Karpas-422 (cell line): ENCODE measurements at places on chromosomes 3 and 15.

DNA sequence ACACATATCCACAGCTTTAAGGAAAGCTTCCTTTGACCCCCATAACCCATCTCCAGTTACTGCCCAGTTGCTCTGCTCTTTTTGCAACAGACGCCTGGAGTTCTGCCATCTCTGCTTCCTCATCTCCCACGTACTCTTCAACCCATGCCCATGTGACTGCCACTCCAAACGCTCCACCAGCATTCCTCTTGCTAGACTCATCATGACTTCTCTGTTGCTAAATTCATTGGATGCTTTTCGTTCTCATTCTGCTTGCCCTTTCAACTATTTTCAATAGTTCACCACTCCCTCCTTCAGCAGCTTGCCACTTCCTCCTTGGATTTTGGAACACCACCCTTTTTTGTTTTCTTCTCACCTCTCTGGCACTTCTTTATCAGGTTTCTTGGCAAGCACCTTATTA is 2.7 kb upstream of the KNSTRN start:
- no peak for DNase-seq

DNA sequence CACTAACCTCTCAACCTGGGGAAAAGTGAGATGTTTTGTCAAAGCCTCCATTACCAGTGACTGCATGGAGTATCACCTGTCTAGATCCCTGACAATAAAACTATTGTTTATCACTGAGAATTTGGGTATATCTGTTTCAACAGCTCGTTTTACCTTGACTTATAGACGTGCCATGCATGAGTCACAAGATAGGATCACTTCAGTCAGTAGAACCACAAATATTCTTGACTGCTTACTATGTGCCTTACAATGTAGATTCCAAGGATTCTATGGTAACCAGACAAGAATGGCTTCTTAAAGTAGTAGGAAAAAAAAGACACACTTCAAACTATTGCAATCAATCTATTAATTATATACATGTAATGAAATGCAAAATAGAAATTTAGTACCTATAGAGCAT is 55.7 kb upstream of the GRM7 start:
- DNase-seq, result no peak

DNA sequence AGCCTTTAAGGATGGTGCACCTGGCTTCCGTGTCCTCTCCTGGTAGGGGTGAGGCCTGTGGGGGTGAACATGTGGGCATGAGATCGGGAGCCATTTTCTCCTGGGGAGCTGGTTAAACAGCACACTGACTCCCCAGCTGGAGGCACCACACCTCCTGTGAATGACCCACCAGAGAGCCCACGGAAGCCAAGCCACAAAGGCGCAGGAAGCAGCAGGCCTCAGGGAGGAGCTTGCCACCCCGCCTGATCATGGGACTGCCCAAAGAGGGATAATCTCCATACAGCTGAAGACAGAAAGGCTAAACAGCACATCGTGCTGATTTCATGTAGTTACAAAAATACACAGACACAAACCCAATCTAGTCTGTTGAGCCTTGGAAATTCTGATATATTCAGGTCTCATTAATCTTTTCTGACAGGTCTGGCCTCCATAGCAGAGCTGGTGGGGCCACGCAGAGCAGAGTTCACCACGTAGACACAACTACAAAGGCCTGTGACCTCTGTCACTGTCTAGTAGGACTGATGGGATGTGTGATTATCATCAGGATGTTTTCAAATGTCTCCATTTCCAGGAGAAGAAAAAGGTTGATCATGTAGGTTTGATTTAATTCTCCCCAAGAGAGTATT is 75.2 kb downstream of the DUT start:
- no peak for DNase-seq

DNA sequence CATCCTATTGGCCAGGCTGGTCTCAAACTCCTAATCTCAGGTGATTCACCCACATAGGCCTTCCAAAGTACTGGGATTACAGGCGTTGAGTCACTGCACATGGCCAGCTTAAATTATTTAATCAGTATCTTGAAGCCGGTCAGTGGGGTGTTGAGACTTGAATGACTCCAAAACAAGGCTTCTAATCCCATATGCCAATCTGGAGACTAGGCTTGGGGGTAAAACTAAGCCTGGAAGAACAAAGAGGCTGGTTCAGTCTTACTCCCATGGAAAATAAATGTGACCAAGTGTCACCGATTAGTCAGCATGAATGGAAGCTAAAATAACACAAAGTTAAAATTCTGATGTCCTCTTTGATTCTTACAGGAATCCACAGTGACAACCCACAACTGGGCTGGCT is 509.1 kb downstream of the FOXP1 start:
- no peak for DNase-seq

DNA sequence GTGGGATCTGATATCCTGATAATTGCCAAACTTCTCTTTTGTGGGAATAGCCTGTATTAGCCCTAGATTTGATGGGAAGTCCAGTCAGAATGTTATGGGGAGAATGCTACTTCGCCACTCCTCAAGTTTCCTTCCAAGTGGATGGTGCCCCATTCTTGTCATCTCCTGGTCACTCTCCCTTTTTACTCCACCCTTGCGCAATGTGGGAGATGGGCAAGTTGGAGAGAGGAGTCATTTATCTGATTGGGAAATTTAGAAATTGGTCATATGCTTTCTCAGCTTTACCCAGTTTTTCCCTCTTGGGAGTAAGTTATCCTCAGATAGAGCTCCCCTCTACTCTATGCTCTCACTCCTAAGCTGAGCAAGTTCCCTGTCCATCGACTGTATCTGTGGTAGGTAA is 14.4 kb downstream of the FANCD2OS start:
- DNase-seq, result no peak

DNA sequence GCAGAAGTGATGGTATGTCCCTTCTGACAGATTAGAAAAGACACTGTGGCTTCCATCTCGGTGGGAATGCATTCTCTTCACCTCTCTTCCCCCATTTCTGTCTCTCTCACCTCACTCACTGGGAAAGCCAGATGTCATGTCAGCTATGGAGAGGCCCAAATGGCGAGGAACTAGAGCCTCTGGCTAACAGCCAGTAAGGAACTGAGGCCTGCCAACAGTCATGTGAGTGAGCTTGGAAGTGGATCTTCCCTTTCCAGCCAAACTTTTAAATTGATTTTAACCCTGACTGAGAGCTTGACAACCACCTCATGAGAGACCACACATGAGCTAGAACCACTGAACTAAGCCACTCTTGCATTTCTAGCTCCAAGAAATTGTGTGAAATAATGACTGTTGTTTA is 35.2 kb upstream of the CDAN1 start:
- DNase-seq, result no peak

DNA sequence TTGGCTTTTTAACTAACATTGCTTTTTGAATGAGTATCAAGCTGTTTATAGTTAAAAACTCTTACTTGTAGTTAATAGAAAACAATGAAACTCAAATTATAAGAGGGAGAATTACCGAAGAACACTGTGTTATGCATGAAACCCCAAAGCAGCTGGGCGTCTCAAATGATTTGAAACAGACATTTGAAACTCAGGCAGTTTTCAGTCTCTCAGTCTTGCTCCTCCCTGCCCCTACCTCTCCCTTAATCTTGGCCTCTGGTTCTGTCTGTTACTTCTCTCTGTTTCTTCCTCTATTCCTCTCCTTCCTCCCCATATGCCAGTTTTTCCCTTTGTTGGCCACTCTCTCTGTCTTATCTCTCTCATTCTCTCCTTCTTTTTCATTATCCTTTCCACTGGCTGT is 118.3 kb upstream of the SYNPR start:
- no peak for DNase-seq

- DNase-seq, result no peak
Measured at GRCh38 chr3:11536132-11536935, 107.4 kb downstream of the VGLL4 start.

DNA sequence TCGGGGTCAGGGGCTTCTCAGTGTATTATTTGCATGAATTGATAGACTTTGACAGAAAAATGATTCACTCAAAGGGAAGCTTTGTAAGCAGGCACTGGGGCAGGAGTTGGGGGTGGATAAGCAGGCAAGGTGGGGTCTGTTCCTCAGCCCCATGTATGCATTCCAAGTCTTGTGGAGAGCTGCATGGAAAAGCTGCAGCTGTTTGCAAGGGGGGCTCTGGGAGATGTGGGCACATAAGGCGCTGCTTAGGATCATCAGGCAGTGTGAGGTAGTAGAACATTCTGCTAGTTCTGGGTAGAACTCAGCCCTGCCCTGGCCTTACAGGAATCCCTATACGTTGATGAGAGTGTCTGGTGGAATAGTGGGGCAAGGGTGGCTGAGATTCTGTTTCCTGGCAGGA is 154.2 kb upstream of the LRIG1 start:
- no peak for DNase-seq

DNA sequence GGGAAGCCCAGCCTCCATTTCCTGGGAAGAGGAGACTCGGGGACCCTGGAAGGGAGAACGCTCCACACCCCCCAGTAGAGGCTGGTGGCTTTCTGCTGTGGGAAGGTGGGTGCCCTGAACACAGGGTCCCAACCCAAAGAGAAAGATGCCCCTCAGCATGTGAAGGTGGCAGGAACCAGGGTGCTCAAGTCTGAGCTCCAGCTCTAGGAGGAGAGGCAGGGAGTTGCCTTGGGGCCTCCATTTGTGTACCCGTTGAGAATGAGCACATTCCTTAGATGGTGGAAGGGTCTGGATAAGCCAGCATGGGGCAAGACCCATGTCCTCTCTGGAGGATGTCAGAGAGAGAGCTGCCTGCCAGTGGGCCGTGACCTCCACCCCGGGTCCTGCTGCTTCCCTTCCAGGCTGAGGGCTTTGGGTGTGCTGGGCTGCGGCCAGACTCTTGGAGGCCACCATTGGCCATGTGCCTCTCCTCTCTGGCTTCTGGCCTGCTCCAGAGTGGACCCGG is 212.4 kb downstream of the TBC1D2B start:
- no peak for DNase-seq

DNA sequence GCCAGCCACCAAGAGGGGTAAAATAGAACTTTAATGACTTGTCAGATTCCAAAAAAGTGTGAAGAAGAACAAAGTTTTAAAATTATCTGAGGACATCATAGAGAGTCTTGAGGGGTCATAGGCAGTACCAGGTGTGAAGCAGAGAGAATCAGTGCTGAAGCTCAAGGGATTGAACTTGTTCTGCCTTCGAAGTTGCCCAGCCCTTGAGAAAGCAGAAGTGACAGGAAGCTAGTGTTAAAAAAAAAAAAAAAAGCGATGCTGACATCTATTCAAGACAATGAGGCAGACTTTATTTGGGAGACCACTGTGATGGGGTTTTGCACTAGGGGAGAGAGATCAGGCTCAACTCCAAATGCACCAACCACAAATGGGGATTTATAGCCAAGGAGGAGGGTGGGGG is 21.8 kb downstream of the FBXO22 start:
- peak; percentile 70 for DNase-seq

DNA sequence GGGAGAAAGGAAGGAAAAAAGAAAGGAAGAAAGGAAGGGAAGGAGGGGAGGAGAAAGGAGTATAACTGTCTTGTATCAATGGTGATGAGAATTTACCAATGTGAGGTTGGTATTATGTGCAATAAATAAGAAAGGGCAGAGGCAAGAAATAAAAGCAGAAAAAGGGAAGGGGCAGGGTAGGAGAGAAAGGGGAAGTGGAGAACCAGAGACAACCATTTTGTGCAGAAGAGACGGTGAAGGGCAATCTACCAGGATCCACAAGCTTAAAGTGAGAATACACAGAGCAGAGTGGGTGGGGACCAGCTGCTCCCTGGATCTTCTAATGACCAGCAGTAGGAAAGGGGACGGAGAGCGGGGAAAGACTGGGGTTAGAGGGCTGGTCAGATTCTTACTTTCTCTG is 106.9 kb upstream of the SLCO2A1 start:
- DNase-seq, result no peak

- no peak for DNase-seq
Measured at GRCh38 chr15:69034352-69034751, 19.9 kb downstream of the NOX5 start.

DNA sequence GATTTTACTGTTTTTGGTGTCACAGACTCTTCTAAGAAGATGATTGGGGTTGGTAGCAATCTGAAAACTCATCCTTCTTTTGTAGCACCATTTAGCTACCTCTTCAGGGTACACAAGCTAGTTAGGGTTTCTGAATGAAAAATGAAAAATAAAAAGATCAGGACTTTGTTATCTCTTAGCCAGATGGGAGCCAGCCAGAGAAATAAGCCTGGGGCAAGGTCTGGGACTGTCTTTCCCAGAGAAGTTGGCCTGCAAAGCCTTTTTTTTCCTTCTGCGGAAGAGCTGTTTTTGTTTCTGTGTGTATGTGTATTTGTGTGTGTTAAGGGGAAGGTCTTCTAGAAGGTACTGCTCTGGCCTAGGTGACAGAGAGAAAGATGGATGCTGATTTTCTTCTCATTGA is 150.7 kb upstream of the AGTR1 start:
- no peak for DNase-seq

DNA sequence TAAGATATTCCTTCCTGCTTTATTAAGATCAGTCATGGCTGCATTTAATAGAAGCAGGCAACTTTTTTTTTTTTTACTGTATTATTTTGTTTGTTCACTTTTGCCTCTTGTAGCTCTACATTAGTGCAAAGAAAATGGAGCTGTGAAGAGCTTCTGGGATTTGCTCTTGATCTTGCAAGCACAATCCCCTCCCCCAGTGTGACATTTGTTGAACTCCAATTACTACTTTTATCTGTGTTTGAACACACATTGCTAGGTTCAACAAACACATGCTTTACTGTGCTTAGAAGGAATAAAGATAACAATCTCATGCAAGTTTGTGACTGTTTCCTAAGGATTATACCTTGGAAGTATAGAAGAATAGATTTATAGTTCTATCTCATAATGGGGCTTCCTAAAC is 648.8 kb downstream of the NLGN1 start:
- DNase-seq, result no peak

- DNase-seq, result no peak
Measured at GRCh38 chr15:67037694-67038093, 27.7 kb upstream of the SMAD3 start.

GRCh38 chr3:40911928-40912327 is 287.4 kb upstream of the CTNNB1 start:
- no peak for DNase-seq

GRCh38 chr15:97881346-97881965 is 79.0 kb upstream of the ARRDC4 start:
- DNase-seq, result no peak

GRCh38 chr15:40875991-40876730 is 2.1 kb upstream of the RHOV start:
- DNase-seq, result no peak

DNA sequence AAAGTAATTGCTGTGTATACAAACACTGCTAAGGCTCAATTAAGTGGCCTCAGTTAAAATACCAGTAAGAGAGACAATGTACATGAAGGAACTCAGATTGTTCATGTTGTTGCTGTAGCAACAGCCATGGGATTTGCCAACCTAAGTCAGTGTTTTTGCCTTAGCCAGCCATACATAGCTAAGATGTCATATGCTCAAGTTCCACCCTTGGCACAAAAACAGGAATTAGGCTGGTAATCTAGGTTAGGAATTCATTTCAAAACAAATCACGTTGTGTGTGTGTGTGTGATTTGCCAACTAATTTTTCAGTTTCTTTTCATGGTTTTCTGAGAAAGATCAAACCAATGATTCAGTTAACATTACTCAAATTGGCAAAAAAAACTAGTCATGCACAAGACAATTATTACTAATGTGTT is 143.7 kb upstream of the KCNMB2 start:
- no peak for DNase-seq
